Ecto neural progenitor cell (in vitro differentiated cells): ENCODE measurements at places on chromosomes 11 and 22.

DNA sequence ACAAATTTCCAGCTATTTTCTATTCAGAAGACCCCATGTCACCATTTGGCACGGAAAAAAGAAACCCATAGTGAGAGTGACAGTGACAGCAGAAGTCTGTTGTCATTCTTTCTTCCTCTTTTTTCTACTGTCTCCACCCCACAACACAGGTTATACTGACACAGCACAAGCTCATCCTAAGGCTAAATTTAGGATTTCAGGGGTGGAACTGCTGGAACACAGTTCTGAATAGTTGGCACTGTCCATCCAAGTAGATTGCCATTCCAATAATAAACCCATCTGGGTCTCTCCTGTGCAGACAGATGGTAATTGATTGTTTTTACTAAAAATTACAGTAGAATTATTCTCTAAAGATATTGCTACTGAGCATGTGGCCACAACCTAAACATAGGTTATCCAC lies 95.2 kb upstream of the C11orf87 start:
- DNase-seq, result no peak

DNA sequence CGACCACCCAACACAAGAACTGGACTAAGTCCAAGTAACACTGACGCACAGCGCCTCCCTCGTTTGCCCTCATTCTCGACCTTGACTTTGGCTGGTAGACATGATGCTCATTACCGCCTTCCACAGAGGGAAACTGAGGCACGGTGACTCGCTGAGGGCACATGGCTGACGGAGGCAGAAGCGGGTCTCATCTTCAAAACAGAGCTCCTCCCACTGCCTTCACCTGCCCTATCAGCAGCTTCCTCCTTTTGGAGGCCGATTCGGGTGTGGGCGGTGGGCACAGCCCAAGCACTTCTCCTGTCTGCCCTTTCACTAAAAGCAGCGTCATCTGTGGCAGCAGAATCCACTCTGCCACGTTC lies 2.0 kb upstream of the KMT5B start:
- DNase-seq, result no peak

- DNase-seq, result no peak
Observed at GRCh38 chr22:20852076-20852475, 6.5 kb downstream of the PI4KA start.

DNA sequence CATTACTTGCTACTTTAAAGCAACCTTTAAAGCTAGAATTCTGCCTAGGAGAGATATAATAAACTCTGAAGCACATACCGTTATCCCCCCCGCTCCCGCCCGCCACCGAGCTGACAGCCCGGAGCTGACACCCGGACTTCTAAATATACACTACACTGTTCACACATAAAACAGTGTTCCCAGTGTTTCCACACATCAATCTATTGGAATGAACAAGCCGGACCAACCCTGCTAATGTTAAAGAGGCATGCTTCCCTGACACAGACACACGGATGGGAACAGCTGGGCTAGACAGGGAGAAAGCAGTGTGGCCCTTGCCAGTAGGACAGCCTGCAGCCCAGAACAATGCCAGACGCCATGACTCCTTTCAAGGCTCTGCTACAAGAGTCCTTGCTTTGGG lies 108.4 kb upstream of the CSNK2A3 start:
- no peak for DNase-seq

DNA sequence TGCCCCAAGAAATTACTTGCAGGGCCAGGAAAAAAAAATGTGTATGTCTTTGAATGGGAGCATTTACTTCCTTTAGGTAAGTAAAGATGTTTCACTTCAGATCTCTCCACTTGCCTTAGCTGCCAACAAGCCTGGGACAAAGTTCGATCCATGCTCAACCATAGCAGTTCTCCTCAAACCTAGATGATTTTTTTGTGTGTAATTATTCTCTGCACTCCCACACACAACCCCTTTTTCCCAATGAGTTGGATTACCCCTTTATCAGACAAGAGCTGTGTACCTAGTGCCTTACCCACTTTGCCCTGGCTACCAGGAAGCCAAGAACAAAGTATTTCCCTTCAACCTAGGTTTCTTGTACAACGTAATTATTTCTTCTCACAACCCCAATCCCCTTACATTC lies 35.6 kb downstream of the TPBGL start:
- DNase-seq, result no peak

DNA sequence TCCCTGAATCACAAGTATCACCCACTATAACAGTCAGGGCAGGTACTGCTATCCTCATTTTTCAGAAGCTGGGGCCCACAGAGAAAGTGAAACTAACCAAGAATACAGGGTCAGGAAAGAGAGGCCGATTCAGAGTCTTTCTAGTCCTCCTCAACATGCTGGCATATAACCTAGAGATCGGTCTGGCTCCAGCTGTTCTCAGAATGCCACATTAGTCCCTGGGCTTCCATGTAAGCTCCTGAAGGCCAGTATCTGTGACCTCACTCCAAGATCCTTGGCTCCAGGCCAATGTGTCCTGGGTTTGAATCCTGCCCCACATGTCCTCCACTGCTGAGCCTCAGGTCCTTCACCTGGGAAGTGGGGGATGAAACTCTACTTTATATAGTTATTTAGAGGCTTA lies 50.4 kb downstream of the TENM4 start:
- DNase-seq, result no peak

DNA sequence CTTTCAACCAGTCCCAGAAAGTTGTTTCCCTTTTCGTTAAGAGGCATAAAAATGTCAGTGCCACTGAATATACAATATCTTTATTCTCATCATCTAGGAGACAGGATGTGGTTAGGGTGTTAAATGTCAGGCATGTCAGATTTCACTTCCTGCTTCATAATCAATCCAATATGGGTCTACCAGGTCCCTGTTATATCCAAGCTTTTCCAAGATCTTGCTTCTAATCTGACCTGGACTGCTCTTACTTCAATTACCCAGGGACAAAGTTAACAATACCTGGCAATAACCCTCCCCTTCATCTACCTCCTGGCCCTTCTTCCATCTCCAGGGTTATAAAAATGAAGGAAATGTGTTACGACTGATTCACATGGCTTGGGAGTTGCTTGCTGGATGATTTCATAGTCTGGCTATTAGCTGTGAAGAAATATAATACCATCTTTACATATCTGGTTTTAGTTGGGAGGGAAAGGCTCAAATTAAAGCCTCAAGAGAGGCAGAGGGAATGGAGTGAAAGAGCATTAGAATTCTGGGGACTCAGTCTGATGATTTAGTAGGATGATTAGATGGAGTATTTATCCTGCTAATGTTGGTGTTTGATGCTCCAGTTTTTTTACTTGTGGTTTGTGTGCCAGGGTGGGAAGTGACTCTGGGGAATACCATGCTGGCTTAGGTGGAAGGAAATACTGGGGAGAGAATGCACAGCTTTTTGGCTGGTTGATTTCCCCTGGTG lies 534.3 kb downstream of the ETS1 start:
- no peak for DNase-seq

GRCh38 chr11:61331651-61332050 lies 1.3 kb downstream of the DDB1 start:
- no peak for DNase-seq
